ENCODE measurements at places on chromosomes 7 and 10. TPM values are rescaled to one million over a fixed set of nuclear protein-coding genes. Genes with fewer than 3 reads are reported as not detected.

The C10orf67 gene
- not detected for total RNA-seq

The ZNF488 gene
- total RNA-seq = 0.10 TPM

The VENTX gene
- 4.0 TPM for total RNA-seq

The AKR1D1 gene
- not detected for total RNA-seq

The PLPP4 gene
- not detected for total RNA-seq

The CYP2C19 gene
- total RNA-seq = 0.19 TPM

The CREM gene
- 40.3 TPM for total RNA-seq

The SFMBT2 gene
- 12.0 TPM for total RNA-seq

DNA sequence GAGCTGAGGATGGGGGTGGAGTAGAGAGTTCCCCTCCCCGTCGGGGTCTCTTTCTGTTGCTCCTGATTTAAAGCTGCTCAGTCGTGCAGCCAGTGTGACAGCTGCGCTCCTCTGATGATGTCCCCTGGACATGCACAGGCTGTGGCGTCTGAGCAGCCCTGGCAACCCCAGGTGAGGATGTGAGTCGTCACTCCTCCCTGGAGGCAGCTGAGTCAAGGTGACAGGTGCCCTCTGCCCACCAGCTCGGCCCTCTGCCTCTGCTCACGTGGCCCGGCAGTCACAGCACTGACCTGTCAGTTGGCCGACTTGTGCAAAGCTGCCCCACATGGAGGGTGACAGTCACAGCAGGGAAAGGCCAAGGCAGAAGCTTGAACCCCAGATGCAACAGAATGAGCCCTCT is 33.9 kb downstream of the ANXA8 start:
- DNase-seq = peak; percentile 83

DNA sequence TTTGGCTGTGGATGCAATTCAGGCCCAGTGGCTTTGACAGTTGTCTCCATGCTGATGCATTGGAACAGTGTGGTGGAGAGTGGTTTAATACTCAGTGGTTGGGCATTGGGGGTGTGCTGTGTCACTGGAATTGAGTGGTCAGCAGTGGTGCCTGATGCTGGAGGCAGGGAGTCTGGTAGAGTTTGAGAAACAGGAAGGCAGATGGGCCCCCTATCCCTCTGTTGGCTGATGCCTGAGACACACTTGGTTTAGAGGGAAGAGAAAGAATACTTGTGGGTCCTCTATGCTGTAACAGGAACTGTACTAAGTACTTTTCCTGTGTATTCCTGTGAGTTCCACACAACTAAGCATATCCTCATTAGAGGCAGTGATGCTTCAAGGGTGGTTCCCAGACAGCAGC is 55.4 kb downstream of the EEPD1 start:
- DNase-seq = no peak

- DNase-seq = no peak
Measured at GRCh38 chr7:107108793-107109371, 59.9 kb upstream of the HBP1 start.

DNA sequence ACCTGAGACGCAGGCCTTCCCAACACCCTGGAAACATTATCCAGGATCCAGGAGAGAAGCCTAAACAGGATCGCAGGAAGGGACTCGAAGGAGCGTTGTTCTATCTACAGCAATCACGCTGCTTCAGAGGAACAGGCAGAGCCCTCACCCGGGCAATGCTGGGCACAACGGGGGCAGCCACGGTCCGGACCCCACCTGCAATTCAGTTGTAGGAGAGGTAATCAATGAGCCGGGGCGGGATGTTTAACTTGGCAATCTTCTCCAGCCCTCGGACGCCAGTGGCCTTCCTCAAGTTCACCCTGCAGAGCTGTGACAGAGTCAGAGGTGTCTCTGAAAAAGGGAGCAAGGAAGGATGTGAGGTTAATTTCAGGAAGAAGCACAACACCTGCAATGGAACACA is 25.9 kb downstream of the ASB13 start:
- DNase-seq = no peak

DNA sequence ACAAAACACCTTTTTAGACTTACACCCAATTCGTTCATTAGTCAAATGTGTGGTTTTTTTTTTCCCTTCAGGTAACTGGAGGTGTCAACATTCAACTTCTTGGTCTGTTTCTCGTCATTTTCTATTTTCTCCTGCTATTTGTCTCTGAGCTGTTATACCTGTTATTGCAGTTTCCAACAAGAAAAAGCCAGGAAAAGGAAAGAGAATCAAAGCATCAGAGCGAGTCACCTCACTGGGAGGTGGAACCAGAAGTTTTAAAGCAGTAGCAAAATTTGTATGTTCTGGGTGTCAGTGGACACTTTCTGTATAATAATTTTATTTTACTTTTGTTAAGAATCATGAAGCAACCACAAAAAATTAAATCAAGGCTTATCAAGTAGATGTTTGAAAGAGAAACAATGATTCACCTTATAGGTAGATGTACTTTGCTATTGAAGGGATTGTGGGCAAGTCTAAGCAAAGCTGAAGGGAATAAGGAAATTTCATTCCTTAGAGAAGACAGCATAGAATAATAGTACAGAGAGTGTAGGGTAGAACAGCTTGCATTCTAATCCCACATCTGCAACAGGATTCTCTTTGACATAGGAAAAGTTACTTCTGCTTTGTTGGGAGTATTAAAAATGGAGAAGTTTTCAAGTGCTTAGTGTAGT is 675.8 kb downstream of the PCDH15 start:
- no peak for DNase-seq

GRCh38 chr7:8084836-8085235 is 116.2 kb downstream of the GLCCI1 start:
- DNase-seq = no peak

- DNase-seq = no peak
Measured at GRCh38 chr10:132375116-132375794, 21.7 kb upstream of the PWWP2B start.

DNA sequence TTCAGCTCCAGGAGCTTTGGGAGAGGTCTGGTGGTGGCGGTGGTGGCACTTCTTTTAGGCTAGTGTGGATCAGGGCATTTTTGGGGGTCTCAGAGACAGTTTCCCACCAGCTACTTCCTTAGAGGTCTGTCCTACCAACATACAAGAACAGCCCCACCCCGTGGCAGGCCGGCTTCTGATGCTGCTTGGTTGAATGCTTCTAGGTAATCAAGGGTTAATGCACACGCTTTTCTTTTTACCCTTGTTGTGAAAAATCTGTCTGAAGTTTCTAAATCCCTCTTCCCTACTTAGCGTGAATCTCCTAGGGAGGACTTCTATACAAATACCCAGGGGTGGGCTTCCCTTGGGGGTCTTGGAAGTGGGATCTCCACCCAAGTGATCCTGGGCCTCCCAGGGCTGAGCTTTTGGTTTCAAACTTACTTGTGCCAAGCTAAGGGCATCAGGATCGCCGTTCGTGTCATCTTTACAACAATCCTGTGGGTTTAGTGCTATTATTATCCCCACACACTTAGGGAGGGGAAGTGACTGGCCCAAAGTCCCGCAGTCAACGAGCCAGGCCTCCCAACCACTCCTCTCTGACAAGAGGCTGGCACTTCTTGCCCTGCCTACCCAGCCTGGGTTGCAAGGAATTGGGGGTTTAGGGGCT is 1.7 kb downstream of the SH2B2 start:
- DNase-seq = no peak

- no peak for DNase-seq
Measured at GRCh38 chr7:116356979-116357378, 142.6 kb upstream of the CAV2 start.

GRCh38 chr10:62779487-62780248 is 24.9 kb upstream of the ADO start:
- DNase-seq = no peak

DNA sequence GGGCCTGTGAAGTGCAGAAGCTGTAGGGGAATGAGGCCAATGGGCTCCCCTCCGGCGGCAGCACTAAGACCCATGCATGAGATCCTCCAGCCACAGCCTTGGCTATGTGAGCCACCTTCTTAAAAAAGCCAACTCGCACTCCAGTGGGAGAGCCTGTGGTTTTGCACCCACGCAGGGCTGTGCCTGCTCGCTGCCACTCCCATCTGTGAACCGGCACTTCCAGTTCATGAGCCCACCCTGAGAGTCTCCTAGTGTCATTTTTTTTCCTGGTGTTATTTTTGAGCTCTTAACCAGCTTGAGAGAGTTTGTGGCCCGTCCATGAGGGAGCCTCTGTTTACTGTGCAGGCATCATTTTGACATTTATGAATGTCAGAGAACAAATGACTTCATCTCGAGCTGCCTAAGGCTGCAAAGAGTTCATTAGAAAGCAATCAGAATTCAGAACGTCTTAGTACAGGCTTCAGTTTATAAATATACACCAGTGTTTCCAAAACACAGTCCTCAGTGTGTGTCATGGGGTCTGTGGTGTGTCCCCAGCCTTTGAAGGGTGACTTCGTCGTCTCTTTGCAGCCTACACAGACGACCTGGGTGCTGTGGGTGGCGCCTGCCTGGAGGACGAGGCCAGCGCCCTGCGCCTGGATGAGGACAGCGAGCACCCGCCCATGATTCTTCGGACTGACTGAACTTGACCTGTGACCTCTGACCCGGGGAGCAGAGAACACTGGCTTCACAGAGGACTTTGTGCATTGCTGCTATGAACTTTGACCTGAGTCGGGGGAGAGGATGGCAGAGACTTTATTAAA is 40.4 kb downstream of the WIPI2 start:
- DNase-seq = no peak

DNA sequence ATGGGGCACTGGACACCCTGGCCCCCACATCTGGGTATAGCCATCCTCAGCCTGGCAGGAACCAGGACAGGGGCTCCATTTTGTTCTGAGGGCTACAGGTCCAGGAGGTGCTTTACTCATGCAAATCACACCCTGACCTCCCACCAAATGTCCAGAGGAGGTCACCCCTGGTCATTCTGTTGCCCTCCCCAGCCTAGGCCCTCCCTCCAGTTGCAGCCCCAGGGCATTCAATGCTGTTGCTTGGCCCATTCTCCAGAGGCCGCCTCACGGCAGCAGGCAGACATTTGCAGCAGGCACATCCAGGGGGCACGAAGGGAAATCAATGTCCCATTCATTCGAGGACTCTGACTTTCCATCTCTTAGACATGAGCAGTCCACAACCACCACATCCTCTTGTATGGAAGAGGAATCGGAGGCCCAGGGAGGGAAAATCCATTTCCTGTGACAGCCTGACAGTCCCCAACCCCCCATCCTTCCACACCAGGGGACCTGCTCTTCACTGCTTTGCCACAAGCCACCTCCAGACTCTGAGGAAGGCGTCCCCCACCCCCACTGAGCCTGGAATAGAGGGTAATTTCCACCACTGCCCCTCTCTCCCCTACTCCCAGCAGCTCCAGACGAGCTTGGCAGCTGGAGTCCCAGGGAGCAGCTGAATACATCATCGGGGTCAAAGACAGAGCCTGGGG is 76.2 kb upstream of the UNC5B start:
- no peak for DNase-seq

- peak; percentile 65 for DNase-seq
Measured at GRCh38 chr10:75352650-75353049, 48.9 kb downstream of the ZNF503 start.

GRCh38 chr7:69859342-69859741 is 261.1 kb downstream of the AUTS2 start:
- DNase-seq = no peak

GRCh38 chr7:8354503-8354902 is 78.9 kb upstream of the NXPH1 start:
- DNase-seq = no peak

GRCh38 chr10:63683686-63684085 is 162.5 kb downstream of the REEP3 start:
- no peak for DNase-seq

DNA sequence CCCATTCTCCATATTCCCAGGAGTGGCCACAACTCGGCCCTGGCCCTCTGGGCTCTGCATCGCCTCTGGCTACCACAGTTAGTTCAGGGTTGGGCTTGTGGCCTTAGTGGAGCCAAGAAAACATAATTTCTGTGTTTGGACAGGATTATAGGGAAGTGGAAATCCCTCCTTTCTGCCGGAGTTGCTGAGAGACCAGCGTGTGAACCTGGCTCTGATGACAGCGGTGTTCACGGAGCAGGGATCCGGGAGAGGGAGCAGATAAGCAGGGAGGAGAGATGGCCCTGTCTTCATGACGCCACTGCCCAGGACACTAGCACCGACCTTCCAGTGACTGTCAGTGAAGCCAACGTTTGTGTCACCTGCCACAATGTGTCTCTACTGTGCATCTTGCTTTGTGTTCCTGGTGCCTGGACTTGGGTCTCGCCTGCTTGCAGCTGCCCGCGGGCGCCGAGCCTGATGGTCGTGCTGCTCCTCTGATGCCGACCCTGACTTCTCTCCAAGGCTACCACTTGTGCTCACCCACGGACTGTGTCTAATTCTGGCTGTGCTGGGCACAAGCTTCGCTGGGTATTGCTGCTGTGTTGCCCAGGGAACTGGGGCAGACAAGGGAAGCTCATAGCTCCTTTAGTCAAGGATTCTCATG is 67.0 kb upstream of the VIPR2 start:
- DNase-seq = no peak

GRCh38 chr10:69382382-69383117 is 34.2 kb downstream of the TACR2 start:
- no peak for DNase-seq
